ENCODE measurements at places on chromosomes 16 and 17. TPM values are rescaled to one million over a fixed set of nuclear protein-coding genes. Genes with fewer than 3 reads are reported as not detected.
A peak's percentile ranks its signal among the peaks of the same experiment; 100 is the strongest.

KNOP1 gene
- total RNA-seq, result 5.7 TPM

VMO1 gene
- total RNA-seq, result 0.51 TPM

HOXB1 gene
- total RNA-seq, result not detected

MEIOC gene
- total RNA-seq, result 0.14 TPM

SHMT1 gene
- 4.8 TPM for total RNA-seq

ERN2 gene
- total RNA-seq, result 0.32 TPM

NOD2 gene
- 0.45 TPM for total RNA-seq

SULT1A2 gene
- 0.24 TPM for total RNA-seq

SLFN12 gene
- 7.8 TPM for total RNA-seq

RNF222 gene
- total RNA-seq, result not detected

DNA sequence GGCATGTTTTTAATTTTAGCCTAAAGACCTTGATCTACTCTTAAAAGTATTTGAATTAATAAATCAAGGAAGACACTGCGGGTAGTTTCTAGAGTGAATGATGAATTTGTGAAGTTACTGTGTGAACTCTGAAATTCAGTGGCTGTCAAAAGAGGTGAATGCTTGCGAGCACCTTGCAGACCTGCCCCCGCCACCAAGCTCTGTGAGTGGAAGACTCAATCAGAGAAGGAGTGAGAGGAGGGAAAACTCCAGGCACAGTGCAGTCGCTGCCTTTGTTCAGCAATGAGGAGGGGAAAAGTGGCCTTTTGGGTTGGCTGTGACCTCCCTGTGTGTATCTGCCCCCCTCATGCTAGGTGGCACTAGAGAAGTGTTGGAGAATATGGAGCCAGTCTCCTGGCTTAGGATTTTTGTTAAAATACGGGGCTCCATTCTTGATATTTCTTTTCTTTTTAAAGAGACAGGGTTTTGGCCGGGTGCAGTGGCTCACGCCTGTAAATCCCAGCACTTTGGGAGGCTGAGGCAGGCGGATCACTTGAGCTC lies 53.0 kb downstream of the LDHD start:
- DNase-seq, result no peak

GRCh38 chr17:5122586-5123342 lies 6.9 kb downstream of the USP6 start:
- no peak for DNase-seq

GRCh38 chr17:72822358-72823023 lies 270.0 kb downstream of the SLC39A11 start:
- no peak for DNase-seq

GRCh38 chr17:17177176-17177575 lies 29.0 kb downstream of the PLD6 start:
- DNase-seq, result no peak

- no peak for DNase-seq
Measured at GRCh38 chr16:1793578-1794220, at the start of gene IGFALS. TSS of gene IGFALS (minus strand) at chr16:1793705. CDS start at chr16:1793652, 53 bp downstream.

GRCh38 chr17:80424261-80424660 lies 9.3 kb downstream of the ENDOV start:
- no peak for DNase-seq

GRCh38 chr17:66032082-66032712 lies 159.7 kb downstream of the CEP112 start:
- no peak for DNase-seq

- no peak for DNase-seq
Measured at GRCh38 chr16:74166456-74166855, 130.2 kb upstream of the PSMD7 start.

DNA sequence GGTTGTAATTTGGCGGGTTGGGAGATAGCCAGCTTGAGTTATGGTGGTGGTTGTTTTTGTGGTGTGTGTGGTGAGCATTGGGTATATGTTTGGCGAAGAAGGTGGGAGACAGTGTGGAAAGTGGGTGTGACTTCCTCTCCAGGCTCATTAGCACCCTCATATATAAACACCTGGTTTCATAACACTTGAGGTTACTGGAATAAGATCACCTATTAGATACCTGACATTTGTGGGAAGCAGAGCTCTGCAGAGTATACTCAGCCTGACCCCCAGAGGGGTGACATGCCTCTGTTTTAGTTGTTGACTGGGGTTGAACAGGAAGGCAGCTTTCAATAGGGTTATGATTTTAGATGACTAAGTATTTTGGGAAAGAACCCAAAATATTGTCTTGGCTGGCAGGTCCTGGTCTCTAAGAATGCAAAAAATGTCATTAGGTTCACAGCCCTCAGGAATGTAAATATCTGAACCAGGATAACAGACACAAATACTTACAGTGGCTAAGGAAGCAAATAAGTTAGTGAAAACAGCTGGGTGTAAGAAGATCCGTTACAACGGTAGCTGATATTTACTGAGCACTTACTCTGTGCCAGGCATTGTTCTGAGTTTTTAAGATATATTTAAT lies 18.3 kb upstream of the EFCAB13 start:
- DNase-seq, result no peak

DNA sequence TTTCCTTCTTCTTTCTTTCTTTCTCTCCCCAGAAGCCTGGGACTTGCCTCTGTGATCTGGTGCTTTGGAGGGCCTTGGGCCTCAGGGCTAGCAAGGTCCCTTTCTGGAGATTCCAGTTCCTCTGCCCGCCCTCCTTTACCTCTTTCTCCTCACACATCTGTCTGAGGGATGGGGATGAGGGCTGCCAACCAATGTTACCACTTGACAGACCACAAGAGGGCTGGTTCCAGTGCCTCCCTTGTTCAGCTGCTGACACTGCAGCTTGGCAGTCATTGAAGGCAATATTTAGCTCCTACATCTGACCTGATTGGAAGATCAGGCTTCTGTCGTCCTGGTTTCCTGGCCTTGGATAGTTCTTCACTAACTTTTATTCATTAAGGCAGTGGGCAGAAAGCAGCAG lies 3.6 kb upstream of the ZNF652 start:
- DNase-seq, result peak; percentile 8

GRCh38 chr17:1762901-1763898 lies 1.3 kb downstream of the SERPINF1 start:
- DNase-seq, result peak; percentile 43

All from heart right ventricle (tissue), 16 donors.